Bone marrow (tissue), 2 donors: ENCODE measurements at places on chromosomes 4 and X.
A peak's percentile ranks its signal among the peaks of the same experiment; 100 is the strongest.

- no peak for DNase-seq
These were observed 660 bp upstream of the HSPA4L start for GRCh38 chr4:127781300-127782024.

GRCh38 chr4:117971403-117971802, 62.9 kb upstream of the NDST3 start:
- no peak for DNase-seq

- DNase-seq, result no peak
These were observed 69.6 kb downstream of the EPHA5 start for GRCh38 chr4:65600656-65601055.

DNA sequence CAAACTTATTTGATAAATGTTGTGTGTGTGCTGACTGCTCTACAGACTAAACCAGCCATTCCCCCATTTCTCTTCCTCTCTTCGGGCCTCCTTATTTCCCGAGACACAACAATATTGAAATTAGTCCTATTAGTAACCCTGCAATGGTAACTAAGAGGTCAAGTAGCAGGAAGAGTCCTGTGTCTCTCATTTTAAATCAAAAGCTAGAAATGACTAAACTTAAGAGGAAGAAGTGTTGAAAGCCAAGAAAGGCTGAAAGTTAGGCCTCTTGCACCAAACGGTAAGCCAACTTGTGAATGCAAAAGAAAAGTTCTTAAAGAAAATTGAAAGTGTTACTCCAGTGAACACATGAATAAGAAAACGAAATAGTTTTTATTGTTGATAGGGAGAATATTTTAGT, 357.8 kb upstream of the SLC7A11 start:
- no peak for DNase-seq

DNA sequence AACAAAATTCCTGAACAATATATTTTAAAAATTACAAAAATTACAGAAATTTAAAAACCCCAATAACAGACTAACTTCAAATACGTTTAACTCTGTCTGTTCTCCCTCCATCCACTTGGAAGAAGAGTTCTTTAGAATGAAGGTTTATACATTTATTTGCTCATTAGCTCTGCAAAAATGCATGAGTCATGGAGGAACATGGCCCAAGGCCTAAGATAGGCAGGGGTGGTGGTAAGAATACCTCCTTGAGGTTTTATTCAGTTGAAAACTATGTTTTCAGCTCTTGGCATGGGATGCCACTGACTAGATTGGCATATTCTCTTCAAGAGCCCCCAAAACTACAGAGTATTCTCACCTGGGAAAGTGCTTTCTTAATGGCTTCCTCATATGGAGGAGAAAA, 8.8 kb upstream of the LRRC66 start:
- DNase-seq, result no peak

- DNase-seq, result peak; percentile 15
These were observed 672 bp downstream of the TCEAL3 start for GRCh38 chrX:103608306-103608963.

DNA sequence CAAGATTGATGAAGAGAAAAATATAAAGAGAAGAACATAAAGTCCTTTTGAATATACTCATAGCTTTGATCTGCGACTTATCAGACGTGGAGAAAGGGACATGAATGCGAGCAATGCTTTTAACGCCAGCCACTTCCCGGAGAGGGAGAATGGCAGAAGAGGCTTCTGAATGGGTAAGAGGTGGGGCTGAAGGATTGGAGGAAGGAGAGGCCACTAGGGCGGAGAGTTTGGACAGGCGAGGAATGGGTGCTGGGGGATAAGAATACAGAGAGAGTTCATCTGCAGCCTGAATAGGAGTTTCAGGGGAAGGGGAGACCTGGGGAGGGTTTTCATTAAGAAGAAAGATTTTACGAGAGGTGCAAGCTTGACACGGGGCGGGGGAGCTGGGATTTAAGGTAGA, 2534.9 kb downstream of the PCDH7 start:
- no peak for DNase-seq
